ENCODE measurements at places on chromosomes 2 and 18.

DNA sequence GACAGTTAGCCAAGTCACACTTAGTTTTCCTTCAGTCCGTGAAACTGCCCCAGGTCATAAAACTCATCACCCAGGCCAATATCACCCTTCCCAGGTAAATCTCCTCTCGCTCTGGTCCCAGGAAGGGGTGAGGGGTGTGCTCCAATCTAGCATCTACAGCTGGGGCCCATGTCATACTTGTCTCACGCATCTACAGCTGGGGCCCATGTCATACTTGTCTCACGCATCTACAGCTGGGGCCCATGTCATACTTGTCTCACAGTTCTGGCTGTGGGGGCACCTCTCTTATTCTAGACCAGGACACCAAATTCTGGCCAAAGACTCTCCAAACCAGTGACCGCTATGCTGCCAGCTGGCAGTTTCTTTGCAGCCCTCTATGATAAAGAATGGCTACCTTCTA lies 123.3 kb upstream of the DLGAP1 start:
- no peak for DNase-seq

DNA sequence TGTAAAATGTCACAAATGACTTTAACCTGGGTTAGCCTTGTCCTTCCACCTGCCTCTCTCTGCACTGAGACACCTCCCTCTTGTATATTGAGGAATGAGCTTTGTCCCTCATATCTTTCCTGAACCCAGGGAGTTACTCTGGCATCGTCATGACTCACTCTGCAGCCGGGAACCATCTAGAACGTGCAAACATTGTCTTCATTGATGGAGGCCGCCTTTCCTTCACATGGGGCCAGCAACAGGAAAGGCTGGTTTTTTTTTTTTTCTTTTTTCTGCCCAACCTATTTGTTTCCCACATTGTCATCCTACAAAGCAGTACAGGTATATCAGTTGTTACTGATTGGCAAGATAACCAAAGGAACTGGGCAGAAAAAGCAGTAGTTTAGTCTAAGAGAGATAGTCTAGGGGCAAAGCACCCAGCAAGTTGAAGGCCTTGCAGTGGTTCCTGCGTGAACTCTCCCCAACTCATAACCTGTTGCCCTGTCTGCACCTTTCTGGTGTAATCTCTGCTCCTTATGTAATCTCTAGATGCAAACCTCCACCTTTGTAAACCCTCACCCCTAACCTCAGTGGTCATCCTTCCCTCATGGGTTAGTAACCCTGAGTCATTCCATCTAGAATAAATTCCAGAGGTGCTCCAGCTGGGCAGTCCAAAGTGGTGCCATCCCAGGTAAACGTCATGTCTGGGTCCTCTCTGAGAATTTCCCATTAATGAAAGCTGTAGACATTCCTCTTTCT lies 38.3 kb downstream of the SLC40A1 start:
- DNase-seq, result no peak

DNA sequence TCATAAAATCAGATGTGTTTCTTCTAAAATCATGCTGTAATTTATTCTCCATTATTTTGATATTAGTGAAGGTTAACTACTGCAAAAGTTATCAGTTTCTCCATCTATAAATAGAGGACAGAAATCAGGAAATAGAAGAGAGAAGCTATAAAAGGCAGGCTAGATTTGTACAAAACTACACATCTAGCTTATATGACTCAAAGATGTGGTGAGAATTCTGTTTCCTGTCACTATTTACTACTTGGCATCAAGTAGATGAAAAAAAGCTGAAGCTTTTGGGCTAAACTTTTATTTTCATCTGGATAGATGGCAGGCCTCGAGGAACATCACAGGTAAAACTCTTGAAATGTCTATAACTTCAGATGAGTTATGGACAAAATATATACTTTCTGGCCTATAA lies 49.8 kb upstream of the NAB1 start:
- DNase-seq, result no peak

DNA sequence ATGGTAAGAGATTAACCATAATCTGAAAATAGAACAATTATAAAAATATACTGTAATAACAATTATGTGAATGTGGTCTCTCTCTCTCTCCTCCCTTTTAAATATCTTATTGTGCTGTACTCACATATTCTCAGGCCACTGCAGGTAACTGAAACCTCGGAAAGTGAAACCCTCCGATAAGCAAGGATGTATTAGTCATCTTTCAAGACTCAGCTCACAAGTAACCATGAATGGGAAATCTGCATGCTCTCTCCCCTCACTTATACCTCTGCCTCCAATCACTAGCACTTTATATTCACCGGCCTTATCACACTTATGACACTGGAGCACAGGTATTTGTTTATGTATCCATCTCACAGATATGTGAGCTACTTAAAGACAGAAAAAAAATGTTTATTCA lies 139.7 kb downstream of the LRP2 start:
- no peak for DNase-seq

DNA sequence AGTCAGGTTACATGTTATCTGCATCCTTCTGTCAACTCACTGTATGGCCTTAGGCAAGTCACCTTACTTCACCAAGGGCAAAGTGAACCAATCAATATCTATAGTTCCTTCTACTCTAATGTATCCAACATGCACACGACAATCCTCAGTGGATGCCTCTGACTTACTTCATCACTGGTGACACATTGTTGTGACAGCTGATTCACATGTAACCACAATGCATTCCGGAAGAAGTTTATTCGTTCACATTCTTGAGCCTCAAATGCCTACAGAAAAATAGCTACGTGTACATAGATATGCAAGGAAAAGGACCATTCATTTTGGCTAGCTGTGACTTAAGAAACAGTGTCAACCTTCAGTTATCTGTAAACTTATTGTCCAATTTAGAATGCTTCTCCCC lies 26.3 kb upstream of the EPG5 start:
- DNase-seq, result no peak

- no peak for DNase-seq
Measured at GRCh38 chr2:102055346-102055990, 63.7 kb downstream of the IL1R2 start.

DNA sequence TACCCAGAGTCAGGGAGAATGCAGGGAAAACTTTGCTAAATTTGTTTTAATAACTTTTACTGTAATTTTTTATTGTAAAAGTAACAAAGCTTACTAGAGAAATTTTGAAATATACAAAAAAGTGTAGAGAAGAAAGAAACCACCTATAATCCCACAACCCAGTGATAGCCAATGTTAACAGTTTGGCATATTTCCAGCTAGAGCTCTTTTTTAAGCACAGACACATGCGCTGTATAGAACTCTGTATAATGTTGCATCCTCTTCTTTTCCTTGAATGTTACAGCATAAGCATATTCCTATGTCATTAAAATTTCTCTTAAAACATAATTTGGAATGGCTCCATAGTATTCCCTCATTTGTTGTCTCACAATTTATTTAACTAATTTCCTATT lies 37.4 kb upstream of the EPAS1 start:
- no peak for DNase-seq

DNA sequence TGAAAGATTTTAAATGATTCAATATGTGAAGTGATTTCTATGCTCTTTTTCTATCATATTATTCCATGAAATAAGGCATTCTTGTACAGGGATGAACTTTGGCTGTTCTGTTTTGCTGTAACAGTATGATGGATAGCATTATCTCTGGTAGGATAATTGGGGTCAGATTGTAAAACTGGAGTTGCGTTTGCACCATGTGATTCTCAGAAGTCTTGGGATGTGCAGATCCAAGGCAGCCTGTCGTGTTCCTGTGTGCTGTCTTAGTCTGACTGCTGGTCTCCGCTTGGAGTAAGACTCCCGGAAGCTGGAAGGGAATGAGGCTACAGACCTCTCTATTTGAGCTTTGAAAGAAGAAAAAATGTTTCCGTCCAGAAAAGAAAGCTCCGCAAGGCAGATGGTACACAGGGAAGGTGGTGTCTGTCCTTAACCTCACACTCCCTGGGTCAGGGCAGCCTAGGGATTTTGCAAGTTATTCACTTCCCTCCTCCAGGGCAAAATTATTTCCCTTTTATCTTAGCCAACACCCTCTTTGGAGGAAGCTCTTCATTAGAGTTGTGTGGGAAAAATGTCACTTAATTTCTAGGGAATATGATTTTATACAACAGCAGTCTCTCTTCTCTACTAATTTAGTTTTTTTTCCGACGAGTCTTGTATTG lies 250.6 kb downstream of the PTPRM start:
- no peak for DNase-seq

DNA sequence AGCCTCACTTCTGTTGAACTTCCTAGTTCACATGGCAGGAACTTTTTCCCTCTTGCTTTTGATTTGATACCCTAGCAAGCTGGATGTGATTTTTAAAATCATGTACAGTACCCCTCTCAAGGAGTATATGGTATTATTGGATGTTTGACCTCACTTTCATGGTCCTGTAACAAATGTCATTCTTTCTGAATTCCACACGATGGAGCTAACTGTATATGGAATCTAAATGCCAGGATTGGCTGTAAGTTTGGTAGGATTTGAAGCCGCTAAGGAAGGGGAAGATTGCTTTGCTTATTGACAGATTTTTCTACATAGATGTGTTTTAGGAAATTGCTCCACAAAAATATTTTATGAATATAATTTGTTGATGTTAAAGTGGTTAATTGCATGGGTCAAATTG lies 18.3 kb downstream of the MAIP1 start:
- DNase-seq, result no peak

- DNase-seq, result no peak
Measured at GRCh38 chr2:144935736-144936135, 415.8 kb upstream of the ZEB2 start.

GRCh38 chr2:231524477-231525247 lies 5.6 kb downstream of the NMUR1 start:
- no peak for DNase-seq

- no peak for DNase-seq
Measured at GRCh38 chr18:10950876-10951630, 198.3 kb downstream of the PIEZO2 start.

- DNase-seq, result no peak
Measured at GRCh38 chr2:71666094-71666474, 212.7 kb downstream of the DYSF start.

GRCh38 chr2:24945907-24946306 lies 25.8 kb downstream of the DNAJC27 start:
- no peak for DNase-seq

- DNase-seq, result peak; percentile 23
Measured at GRCh38 chr2:88190808-88191721, 20.9 kb downstream of the THNSL2 start.

DNA sequence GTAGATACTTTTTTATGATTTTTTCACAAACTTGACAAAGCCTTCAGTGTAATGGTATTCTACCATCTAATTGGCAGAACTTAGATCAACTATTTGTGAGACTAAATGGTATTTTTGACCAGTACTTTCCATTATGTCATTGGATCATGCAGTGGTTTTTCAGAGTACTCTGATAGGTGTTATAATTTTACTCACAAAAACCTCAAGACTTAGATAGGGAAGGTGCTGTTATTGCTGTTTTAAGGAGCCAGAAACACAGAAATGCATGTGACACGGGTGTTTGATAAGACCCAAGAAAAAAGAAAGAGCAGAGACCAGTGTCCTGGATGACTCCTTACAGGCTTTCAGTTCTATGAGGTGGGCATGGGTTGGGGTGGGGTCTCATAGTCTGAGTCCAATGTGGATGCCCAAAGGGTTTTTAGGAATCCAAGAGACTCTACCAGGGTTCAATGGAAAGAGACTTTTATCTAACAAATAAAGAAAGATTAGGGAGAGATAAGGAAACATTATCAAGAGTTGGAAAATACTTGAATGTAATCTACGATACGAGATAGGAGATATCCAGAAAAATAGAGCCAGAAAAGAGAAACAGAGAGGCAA lies 31.3 kb downstream of the SP140 start:
- DNase-seq, result no peak

DNA sequence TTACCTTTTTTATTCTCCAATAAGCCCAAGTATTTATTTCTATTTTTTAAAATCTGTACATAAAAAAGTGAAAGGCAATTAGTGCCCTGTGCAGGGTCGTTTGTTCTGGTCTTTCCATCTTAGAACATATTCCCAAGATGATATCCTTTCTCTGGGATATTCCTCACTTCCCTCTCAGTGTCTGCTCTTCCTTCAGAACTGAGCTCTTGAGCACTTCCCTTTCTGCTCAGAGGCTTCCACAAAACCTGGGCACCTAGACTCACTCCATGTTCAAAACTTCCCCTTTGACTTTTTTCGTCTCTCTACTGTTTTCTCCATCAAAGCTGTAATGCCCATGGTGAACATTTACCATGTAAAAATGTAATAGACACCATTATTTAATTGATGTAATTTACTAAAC lies 296.5 kb upstream of the TCF4 start:
- no peak for DNase-seq

DNA sequence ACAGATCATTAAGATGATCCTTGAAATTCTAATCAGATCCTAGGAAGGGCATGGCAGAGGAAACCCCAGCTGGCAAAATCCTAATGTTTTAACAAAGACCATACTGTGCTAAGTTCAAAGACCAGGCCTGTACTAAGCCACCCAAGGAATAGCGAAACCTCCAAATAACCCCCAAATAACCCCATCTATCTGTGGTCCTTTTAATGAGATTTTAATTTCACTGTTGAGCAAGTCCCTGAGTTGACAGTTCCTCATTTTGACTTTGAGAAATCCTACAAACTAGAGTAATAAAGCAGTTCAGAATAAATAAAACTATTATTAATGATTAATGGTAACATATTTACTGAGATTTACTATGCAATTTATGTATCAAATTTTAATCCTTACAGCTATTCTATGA lies 259.8 kb downstream of the STK39 start:
- no peak for DNase-seq

DNA sequence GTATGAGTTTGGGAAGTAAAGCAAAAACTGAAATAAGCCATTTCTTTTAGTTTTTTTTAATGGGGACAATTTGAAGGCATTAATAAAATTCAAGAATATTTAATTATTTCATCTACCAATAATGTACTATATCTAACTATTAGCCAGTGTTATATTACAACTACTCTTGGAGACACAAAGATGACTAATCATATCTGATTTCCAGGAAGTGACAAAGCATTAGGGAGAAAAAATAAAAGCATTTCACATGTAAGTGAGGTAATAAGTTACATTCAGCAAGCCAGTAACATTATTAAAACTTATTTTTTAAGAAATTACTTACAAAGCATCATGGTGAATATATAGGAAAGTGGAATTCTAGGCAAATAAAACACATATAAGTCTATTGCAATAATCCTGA lies 781.3 kb upstream of the NRXN1 start:
- DNase-seq, result no peak

DNA sequence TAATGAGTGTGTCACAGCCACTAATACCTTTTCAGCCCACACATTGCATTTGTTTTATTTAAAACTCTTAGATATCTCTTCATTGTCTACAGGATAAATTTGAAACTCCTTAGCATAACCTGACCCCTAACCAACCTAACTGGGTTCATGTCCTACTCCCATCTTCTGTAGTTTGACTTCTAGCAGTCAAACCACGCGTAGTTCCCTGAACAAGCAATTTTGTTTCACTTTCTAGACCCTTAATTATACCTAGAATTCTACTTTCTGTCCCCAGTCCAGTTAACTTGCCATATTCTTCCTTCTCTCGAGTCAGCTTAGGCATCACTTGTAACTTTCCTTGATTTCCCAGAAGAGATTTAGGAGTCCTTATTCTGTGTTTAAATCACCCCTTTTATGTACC lies 55.1 kb downstream of the RBBP8 start:
- DNase-seq, result no peak
